Left lung (tissue), 14 donors: ENCODE measurements at places on chromosomes 16 and 17.

GRCh38 chr17:41863074-41863848 is 2.0 kb downstream of the KLHL11 start:
- no peak for DNase-seq

GRCh38 chr16:19361587-19361986 is 56.1 kb upstream of the TMC5 start:
- no peak for DNase-seq

GRCh38 chr17:72566671-72567484 is 446.1 kb downstream of the SOX9 start:
- no peak for DNase-seq

DNA sequence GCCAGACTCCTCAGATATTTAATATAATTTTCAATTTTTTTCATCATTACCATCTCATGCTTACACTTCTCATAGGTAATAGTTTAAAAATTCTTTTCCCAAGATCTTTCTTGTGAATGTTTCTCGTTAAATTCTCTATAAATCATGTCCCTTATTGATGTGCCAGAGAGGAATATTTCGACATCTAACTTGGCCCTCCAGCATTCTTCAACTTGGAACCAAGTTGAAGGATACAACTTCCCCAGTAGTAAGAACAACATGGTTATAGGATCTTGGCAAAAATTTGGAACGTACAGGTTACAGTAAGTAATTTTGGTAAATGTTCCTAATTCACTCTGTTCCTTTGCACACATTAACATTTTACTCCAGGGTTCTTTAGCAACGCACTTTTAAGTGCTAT is 731.8 kb downstream of the CDH11 start:
- DNase-seq: no peak

DNA sequence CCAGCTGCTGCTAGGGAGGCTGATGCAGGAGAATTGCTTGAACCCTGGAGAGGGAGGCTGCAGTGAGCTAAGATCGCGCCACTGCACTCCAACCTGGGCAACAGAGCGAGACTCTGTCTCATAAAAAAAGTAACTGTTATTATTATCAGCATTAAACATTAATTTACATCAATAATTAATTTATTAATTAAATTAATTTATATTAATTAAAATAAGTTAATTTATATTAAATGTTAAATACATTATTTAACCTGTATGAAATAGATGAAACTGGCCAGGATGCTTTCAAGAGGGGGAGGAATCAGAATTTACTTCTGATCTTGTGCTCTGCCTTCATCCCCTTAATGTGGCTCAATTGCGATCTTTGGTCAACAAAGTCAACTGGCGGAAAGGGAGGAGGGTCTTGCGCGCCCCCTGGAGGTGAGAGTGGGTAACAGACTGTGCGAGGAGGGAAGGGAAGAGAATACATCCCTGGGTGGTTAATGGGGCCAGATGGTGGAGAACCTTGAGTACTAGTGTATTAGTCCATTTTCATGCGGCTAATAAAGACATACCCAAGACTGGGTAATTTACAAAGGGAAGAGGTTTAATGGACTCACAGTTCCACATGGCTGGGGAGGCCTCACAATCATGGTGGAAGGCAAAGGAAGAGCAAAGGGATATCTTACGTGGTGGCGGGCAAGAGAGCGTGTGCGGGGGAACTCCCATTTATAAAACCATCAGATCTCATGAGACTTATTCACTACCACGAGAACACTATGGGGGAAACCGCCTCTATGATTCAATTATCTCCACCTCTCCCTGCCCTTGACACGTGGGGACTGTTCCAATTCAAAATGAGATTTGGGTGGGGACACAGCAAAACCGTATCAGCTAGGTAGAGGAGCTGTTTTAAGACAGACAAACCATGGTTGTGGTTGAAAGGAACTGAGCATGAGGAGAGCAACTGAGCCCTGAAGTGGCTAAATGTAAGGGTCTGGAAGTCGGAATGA is 15.7 kb upstream of the CPPED1 start:
- peak; percentile 70 for DNase-seq

- DNase-seq: peak; percentile 52
These were observed 6.0 kb downstream of the TIMM22 start for GRCh38 chr17:1002771-1003555.

DNA sequence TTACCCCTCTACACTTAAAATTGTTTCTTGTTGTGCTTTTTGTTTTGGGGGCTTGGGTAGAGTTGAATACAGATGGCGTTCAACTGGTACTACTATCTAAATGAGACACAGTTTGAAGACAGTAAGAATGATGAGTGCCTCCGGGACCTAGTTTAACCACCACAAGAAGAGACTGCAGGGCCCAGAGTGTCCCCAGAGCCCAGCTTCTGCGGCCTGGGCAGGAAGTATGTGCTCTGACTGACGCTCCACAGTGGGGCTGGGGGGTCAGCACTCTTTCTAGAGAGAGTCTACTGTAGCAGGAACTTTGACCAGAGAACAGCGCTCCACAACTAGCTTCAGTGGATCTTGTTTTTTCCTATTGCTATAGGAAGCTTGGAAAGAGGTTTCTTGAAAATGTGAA is 174.0 kb downstream of the VPS53 start:
- DNase-seq: no peak

DNA sequence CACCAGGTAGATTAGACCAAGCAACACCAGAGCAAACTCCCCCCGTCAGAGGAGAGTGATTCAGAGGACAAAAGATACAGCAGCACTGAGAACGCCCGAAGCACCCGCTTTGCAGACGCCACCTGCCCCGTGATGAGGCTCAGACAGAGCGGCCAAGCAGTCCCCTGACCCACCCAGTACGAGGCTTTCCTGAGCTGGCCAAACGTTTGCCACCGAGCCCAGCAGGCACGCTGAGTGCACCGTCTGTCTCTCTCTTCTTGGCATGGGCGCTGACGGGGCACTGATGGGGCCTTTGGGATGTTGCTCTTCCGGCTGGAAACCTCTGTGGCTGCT is 19.4 kb upstream of the WDR45B start:
- DNase-seq: no peak

GRCh38 chr16:1101133-1101532 is 5.1 kb upstream of the C1QTNF8 start:
- no peak for DNase-seq

GRCh38 chr17:68033636-68034451 is 1.7 kb upstream of the KPNA2 start:
- no peak for DNase-seq

DNA sequence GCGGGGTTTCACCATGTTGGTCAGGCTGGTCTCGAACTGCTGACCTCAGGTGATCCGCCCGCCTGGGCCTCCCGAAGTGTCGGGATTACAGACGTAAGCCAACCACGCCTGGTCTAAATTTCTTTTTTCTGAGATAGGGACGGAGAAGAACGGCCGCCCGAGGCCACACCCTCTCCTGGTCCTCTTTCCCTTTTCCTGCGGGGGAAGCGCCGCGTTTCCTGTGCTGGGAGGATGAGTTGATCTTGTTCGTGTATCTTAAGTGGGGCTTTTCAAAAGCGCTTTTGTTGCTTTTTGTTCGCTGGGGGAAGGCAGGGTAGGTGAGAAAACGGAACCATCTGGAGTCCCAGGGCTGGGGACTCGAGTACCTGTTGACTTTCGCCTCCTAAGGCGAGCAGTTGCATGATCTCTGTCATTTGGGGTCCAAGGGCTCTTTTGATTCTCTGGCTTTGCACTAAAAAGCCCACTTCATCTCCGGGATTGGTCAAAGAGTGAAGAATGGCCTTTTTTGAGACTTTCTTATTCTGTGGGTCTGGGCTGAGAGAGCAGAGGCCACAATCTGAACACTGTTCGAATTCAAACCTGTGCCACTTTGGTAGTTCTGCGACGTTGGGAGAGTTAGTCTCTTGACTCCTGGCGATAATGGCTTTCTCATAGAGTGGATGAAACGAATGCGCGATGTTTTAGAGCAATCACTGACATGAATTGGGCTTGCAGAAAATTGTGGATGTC is 1.3 kb downstream of the FUS start:
- DNase-seq: no peak

GRCh38 chr16:66798161-66798560 is 3.2 kb downstream of the TERB1 start:
- DNase-seq: no peak

GRCh38 chr16:11543661-11544393 is 42.9 kb downstream of the LITAF start:
- no peak for DNase-seq

DNA sequence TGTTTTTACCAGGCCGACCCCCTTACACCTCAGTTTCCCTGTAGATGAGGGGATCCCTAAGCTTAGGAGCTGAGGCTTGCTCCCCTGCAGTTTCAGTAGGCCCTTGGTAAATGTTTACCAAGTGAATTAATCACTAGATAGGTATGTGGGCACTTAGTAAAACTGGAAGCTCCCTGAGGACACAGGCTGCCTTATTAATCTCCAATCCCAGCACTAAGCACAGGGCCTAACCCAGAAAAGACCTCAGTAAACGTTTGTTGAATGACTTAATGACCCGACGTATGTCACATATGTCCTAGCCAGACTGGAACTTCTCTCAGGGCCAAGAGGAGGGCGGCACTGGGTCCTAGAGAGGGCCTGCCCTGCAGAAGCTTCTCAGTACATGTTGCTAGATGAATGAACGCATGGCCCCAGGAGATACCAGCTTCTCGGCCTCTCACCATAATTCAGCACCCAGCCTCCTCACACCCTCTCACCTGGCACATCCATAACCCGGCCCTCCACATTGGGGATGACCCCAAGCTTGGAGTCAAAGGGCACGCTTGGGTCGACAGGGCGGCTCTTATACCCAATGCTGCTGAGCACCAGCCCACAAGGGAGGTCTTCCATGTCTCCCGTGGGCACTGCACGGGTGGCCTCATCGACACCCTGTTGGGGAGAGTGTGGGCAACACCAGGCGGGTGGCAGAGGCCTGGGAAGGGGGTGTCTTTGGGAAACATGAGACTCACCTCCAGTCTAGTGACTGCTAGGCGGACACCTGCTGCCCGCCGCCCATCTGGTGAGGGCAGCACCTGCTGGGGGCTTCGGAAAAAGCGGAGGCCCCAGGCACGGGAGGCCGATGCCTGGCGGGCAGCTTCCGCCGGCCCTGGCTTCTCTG is 4.0 kb upstream of the GRIN2C start:
- no peak for DNase-seq

GRCh38 chr17:4807605-4808377 is 839 bp downstream of the PLD2 start:
- no peak for DNase-seq

- DNase-seq: no peak
These were observed 79.6 kb upstream of the ATP2A3 start for GRCh38 chr17:4043862-4044261.
